ENCODE measurements at places on chromosomes 16 and 17.

- no peak for DNase-seq
Observed at GRCh38 chr17:39674702-39675389, 6.6 kb downstream of the PNMT start.

- DNase-seq: no peak
Observed at GRCh38 chr17:5464717-5465507, 3.9 kb downstream of the DHX33 start.

DNA sequence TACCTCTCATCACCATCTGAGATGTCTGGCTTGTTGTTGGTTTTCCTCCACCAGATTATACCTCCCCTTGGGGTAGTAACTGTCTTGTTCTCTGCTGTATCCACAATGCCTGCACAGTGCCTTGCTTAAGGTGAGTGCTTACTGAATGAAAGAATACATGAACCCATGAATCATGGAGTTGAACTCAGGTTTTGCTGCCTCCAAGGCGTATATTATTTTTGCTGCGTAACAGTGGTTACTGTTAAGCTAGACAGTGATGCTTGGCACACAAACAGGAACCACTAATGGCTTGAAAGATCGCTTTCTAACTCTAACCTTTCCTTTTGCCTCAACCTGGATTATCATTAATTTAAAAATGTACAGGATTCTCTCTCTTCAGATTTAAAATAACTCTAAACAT, 695.8 kb downstream of the TOX3 start:
- DNase-seq: no peak

GRCh38 chr16:67192781-67193361, 916 bp downstream of the E2F4 start:
- no peak for DNase-seq

DNA sequence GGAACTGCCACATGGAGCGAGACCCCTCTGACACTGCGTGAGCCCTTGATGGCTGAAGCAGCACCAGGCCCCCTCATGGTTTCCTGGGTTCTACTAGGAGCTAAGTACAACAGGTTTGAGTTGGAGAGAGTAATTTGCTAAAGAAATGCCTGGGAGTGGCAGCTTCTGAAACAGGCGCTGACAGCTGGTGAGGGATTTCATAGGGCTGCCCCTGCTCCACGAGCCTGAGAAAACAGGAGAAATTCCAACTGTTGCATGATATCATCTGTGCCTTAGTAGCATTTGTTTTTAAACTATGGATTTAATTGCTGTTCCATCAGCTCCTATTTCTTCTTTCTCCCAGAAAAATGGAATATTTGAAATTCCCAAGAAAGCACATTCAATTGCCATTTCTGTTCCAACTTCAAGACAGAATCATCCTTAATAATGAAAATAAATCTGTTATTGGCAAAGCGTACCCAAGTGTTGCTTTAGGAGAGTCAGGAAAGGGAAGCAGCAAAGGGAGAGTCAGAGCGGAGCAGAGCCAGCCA, 78.8 kb upstream of the ANKFN1 start:
- DNase-seq: no peak

DNA sequence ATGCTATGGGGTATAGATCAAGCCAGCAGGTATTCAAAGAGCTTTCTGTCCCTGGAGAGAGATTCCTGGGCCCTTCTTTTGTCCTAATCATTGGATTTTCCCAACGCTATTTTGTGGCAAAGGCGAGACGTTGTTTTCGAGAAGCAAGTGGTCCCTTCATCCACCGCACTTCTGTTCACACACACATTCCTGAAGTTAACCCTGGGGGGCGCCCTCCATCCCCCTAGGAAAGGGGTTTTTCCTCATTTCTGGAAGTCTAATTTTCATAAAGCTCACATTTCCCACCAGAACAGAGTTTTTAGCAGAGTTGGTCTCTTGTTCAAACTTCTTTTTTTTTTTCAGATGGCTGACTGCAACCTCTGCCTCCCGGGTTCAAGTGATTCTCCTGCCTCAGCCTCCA, 11.9 kb downstream of the SCGB1C2 start:
- DNase-seq: no peak

- DNase-seq: no peak
Observed at GRCh38 chr16:69003500-69003899, 102.0 kb upstream of the HAS3 start.

- no peak for DNase-seq
Observed at GRCh38 chr17:4098521-4099209, 44.2 kb downstream of the ZZEF1 start.

GRCh38 chr17:76691379-76692191, 19.2 kb downstream of the MXRA7 start:
- no peak for DNase-seq

- no peak for DNase-seq
Observed at GRCh38 chr16:47927330-47927729, 228.5 kb downstream of the ABCC12 start.

- DNase-seq: no peak
Observed at GRCh38 chr17:35726127-35726952, 5.1 kb upstream of the RASL10B start.
